ENCODE measurements at places on chromosomes 6 and 20. TPM values are rescaled to one million over a fixed set of nuclear protein-coding genes. Genes with fewer than 3 reads are reported as not detected.

GRCh38 chr20:44460795-44461141 is 14.9 kb upstream of the TTPAL start:
- H3K27me3 ChIP-seq = no peaks in the 10 kb centered on the region
- no peaks in the 10 kb centered on the region for H3K4me1 ChIP-seq
- no peak for DNase-seq
- H3K36me3 ChIP-seq = no peaks in the 10 kb centered on the region

DNA sequence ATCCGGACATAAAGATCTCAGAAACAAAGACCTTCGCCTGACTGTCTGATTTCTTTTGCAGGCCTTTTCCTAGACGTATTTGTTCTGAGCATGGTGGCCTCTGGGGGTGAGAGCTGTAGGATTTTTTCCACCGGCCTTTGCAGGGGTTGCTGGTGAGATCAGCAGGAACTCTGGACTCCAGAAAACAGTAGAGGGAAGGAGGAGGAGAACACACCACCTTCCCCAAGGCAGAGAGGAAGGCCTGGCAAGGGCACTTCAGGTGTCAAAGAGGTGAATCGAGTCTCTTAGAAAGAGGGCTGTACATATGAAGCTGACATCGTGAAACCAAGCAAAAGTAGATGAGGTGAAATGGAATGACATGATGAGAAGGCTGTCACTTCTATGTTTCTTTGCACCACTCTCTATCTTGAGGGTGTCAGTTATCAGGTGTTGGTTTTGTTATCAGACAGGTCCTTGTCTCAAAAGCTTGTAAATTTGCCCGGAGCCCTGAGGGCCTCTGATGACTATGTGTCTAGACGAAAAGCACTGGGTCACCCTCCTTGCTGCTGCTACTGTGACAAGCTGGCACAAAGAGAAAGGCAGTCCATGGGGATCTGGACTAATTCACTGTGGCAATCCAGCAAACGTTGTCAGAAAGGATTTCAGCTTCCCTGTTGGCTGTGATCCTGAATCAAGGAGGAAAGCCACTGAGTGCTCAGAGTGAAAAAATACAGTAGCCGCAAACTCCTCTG is 91.3 kb upstream of the MAP3K7 start:
- H3K27ac ChIP-seq = no peak overlapping the region
- no peaks in the 10 kb centered on the region for H3K36me3 ChIP-seq
- DNase-seq = no peak
- no peaks in the 10 kb centered on the region for H3K4me1 ChIP-seq
- no peak overlapping the region for H3K4me3 ChIP-seq

The EPM2A gene
- total RNA-seq = 4.5 TPM

The BPIFB4 gene
- total RNA-seq = not detected

- no peak overlapping the region for H3K4me3 ChIP-seq
- no peaks in the 10 kb centered on the region for H3K4me1 ChIP-seq
- no peaks in the 10 kb centered on the region for H3K27me3 ChIP-seq
Observed at GRCh38 chr20:49964964-49965780, 17.6 kb upstream of the SNAI1 start.

DNA sequence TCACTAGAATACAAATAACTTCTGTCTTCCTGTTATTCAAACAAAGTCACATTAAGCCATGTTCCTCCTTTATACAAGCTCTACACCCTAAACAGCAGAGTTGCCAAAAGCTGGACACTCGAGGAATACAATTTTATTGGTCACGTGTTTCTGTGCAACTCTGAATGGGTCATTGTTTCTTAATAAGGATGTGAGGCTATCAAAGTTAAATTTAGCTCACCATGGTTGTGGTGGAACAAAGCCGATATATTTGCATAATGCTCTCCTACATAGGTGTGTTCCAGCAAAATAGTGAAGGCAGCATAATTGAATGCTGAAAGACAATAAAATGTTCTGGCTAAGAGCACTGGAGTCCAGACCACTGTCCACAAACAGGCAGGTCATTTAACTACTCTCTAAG is 36.9 kb upstream of the CD2AP start:
- H3K27ac ChIP-seq = no peak overlapping the region
- no peaks in the 10 kb centered on the region for H3K4me1 ChIP-seq
- peaks cover 2% of the 10 kb centered on the region for H3K36me3 ChIP-seq
- H3K27me3 ChIP-seq = peaks cover 4% of the 10 kb centered on the region

- H3K36me3 ChIP-seq = peaks cover 33% of the 10 kb centered on the region
- no peak for DNase-seq
Observed at GRCh38 chr6:149696901-149697300, 21.0 kb downstream of the LATS1 start.

The TINAG gene
- not detected for total RNA-seq

DNA sequence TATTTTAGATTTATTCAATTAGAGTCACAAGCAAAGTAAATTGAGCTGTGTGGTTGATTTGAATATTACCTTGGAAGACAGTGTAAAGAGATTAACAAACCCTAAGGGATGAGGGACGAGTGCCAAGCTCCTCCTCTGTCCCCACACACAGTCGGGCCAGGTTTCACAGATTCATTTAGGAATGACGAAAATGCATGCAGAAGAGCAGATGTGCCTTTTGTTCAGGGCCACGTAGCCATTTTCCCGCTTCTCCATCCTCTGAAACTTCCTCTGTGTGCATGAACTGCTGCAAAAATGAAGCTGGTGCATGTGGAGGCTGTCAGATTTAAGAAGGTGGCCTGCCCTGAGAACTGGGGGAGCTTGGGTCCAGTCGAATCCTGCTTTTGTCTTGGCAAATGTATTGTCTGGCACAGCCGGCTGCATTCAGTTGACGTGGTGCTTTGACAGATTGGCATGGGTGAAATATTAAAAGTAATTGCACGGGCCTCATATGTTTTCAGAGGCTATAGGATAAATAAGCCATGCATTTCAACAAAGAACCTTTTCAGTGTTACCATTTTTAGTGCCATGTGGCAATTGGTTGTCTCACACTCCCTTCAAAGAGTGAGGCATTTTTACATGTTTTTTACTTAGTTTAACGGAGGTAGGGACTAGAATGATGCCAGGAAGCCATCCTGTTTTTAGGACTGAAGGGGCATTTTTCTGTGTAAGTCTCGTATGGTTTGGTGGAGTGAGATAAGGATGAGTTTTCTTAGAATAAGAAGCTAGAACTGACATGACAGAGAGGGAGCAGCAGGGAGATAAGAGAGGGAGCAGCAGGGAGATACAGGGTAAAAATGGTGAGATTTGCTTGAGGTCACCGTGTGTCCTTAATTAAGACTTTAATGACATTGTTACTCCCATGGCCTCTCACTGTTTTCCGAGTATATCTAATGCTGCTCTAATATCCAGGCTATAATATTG is 361.1 kb downstream of the NRN1 start:
- H3K27me3 ChIP-seq = no peaks in the 10 kb centered on the region
- H3K4me1 ChIP-seq = no peaks in the 10 kb centered on the region
- no peak overlapping the region for H3K27ac ChIP-seq
- peaks cover 5% of the 10 kb centered on the region for H3K36me3 ChIP-seq
- no peak overlapping the region for H3K4me3 ChIP-seq

DNA sequence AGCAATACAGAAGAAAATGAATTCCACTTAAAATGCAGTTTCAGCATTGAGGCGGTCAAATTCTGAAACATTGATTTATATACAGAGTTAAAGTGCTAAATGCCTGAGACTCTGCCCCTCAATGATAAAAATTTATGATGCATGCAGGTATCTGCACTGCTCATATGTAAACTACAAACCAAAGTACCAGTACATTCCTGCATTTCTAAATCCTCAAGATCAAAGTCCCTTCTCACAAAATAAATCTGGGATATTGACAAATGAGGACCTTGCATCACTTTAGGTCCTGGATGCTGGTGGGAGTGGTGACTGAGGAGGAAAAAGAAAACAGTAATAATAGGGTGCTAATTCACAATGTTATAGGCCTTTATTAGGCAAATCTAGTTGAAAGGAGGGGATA is 101.9 kb downstream of the FIG4 start:
- H3K4me1 ChIP-seq = peaks cover 3% of the 10 kb centered on the region
- no peak overlapping the region for H3K27ac ChIP-seq
- no peak for DNase-seq
- H3K4me3 ChIP-seq = no peak overlapping the region

DNA sequence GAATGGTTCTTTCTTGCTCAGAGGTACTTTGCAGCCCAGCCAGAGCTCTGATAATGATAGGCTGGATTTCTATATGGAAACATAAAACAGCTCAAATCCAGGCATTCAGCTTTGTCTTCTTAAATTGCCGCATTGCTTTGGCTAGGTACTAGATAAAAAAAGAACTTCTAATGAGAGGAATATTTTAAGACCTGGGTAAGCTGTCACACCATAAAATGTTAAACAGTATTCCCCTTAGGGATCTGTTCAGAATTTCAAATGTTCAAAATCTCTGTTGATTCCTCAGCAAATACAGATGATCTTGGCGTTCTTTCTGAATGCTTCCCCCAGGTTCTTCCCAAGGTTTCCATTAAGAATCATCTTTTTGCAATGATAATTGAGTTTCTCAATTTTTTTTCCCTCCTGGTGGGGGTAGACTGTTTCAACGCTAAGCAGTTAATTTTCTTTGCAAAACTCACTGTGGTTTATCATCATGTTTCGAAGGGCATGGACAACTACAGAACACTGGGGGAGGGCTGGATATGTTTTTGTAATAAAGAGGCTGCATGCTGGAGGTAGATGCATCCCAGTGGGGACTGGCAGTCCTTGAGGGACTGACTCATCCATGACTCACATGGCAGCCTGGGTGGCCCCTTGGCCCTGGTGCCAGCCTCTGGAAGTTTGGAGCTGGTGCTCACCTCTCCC is 31.0 kb downstream of the TIAM2 start:
- H3K4me3 ChIP-seq = no peak overlapping the region
- H3K36me3 ChIP-seq = no peaks in the 10 kb centered on the region
- no peak for DNase-seq
- H3K27me3 ChIP-seq = no peaks in the 10 kb centered on the region
- no peak overlapping the region for H3K27ac ChIP-seq

The HDGFL1 gene
- not detected for total RNA-seq

GRCh38 chr6:7630792-7631191 is 40.8 kb downstream of the SNRNP48 start:
- no peaks in the 10 kb centered on the region for H3K36me3 ChIP-seq
- H3K4me3 ChIP-seq = no peak overlapping the region
- no peaks in the 10 kb centered on the region for H3K4me1 ChIP-seq
- DNase-seq = no peak
- no peaks in the 10 kb centered on the region for H3K27me3 ChIP-seq

The PNLDC1 gene
- total RNA-seq = 0.30 TPM

The KCNG1 gene
- not detected for total RNA-seq

- peaks cover 61% of the 10 kb centered on the region for H3K4me1 ChIP-seq
- no peaks in the 10 kb centered on the region for H3K27me3 ChIP-seq
- peaks cover 59% of the 10 kb centered on the region for H3K36me3 ChIP-seq
- H3K27ac ChIP-seq = peak overlapping the region; percentile 67
- peak overlapping the region; percentile 14 for H3K4me3 ChIP-seq
Observed at GRCh38 chr20:433300-433975, 25.3 kb downstream of the RBCK1 start.

GRCh38 chr20:32970115-32970972 is 33.9 kb downstream of the SUN5 start:
- no peak overlapping the region for H3K4me3 ChIP-seq
- H3K27ac ChIP-seq = peak overlapping the region; percentile 96
- H3K4me1 ChIP-seq = peaks cover 50% of the 10 kb centered on the region
- no peaks in the 10 kb centered on the region for H3K27me3 ChIP-seq
- DNase-seq = no peak

The GNMT gene
- total RNA-seq = 1.1 TPM

GRCh38 chr6:118334634-118335033 is 213.5 kb upstream of the PLN start:
- H3K4me1 ChIP-seq = no peaks in the 10 kb centered on the region
- no peaks in the 10 kb centered on the region for H3K36me3 ChIP-seq
- no peaks in the 10 kb centered on the region for H3K27me3 ChIP-seq
- DNase-seq = no peak
- H3K27ac ChIP-seq = no peak overlapping the region

DNA sequence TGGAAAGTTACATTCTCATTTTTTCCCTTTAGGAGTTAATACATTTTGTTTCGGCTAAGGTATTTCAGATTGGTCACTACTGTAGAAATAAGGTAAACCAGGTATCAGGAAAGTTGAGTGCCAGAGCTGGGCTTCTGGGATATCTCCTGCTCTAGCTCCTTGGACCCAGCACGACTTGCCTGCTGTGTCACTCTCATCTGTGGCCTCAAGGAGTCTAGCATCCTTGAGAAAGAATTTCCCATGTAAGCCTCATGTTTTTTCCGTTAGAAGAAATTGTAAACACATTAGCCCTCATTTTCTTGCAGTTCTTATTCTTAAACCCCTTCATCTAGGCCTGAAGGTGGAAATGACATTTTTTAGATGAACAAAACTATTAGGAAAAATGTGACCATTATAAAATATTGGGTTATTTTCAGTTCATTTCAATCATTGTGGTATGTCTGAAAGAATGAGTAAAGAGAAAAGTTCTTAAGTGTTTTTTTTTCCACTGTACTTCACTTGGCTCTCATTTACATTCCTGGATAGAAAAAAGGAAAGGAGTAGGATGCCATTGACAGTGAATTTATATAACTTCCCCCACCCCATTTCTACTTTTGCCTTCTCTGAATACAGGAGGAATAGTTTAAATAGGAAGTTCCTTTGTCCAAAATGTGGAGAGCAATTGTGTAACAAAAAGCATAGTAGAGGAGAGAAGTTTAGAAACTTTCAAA is 46.7 kb downstream of the CD2AP start:
- DNase-seq = no peak
- H3K4me3 ChIP-seq = no peak overlapping the region
- peaks cover 24% of the 10 kb centered on the region for H3K36me3 ChIP-seq
- peaks cover 15% of the 10 kb centered on the region for H3K4me1 ChIP-seq
- H3K27me3 ChIP-seq = no peaks in the 10 kb centered on the region

- H3K4me3 ChIP-seq = no peak overlapping the region
- H3K4me1 ChIP-seq = no peaks in the 10 kb centered on the region
- no peaks in the 10 kb centered on the region for H3K27me3 ChIP-seq
- no peak overlapping the region for H3K27ac ChIP-seq
- DNase-seq = no peak
Observed at GRCh38 chr6:23957017-23957416, 169.0 kb upstream of the NRSN1 start.

DNA sequence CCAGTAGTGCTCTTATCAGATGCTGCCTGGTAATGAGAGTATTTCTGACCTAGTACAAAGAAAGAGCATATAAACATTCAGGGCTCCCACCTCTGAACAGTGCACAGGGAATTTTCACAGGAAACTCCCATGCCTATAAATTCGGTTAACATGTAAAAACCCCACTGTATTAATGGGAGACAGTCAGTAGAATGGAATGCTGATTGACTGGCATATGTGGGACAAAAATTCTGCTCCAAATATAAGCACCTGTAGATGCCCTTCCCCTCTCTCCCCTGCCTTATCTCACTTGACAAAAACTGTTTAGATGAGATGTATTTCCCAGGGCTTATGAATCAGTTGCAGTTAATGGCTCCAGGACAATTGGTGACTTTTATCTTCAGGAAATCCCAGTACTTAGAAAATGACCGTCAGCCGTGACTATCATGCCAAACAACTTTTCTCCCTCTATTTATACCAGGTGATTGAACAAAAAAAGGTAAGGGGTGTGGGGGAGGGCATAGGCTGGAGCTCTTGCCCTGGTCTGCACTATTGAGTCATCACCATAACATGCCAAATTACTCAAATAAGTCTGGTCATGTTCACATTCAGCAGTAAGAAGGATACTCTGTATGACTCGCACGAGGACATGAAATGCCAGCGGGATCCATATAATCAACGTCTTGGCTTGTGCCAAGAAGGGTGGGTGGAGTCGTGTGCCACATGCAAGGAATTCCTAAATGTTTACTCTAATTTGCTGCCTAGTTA is 176.4 kb upstream of the BMP2 start:
- H3K36me3 ChIP-seq = no peaks in the 10 kb centered on the region
- H3K27ac ChIP-seq = no peak overlapping the region

GRCh38 chr6:114564302-114564933 is 221.6 kb upstream of the HS3ST5 start:
- no peak for DNase-seq
- no peak overlapping the region for H3K4me3 ChIP-seq
- H3K27ac ChIP-seq = no peak overlapping the region
- no peaks in the 10 kb centered on the region for H3K4me1 ChIP-seq

The GHRH gene
- not detected for total RNA-seq

Data from activated CD4-positive, alpha-beta T cell treated with anti-CD3 and anti-CD28 coated beads, Interleukin-2, amount 10 ng/mL, durations not matched to agents 7 days and 5 days (primary cell).